ENCODE measurements at places on chromosomes 12 and 14.

DNA sequence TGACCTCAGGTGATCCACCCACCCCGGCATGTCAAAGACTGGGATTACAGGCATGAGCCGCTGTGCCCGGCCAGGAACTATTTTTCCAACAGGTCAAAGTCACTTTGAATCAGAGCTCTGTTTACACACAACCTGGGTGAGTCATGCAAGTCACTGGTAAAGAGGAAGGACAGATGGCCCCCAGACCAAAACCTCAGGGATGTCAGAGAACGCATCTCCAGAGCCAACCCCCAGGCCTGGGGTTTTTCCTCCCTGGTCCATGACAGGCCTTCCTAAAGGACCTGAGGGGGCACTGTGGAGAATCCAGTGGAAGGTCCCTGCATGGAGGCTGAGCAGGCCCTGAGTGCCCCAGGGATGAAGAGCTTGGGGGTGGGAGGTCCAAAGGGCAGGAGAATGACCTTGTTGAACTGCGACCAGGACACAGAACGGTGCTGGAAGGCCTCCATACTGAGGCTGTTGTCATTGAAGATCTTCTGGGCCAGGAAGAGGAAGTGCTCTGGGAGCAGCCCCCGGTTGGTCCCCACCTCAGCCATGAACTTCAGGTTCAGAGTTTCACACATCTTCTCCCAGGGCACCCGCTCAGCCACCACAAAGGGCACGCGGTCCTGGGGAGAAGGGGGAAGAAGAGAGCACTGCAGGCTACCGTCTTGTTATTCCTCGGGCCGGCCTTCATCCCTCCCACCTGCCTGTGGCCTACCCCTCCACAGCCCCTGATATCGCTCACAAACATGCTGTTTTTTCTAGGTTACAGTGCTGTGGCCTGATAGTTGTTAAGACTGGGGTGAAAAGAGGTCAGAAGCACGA lies 9.1 kb downstream of the STAT6 start:
- no peak for DNase-seq

- DNase-seq: no peak
Observed at GRCh38 chr12:95368931-95369330, 105.0 kb upstream of the METAP2 start.

DNA sequence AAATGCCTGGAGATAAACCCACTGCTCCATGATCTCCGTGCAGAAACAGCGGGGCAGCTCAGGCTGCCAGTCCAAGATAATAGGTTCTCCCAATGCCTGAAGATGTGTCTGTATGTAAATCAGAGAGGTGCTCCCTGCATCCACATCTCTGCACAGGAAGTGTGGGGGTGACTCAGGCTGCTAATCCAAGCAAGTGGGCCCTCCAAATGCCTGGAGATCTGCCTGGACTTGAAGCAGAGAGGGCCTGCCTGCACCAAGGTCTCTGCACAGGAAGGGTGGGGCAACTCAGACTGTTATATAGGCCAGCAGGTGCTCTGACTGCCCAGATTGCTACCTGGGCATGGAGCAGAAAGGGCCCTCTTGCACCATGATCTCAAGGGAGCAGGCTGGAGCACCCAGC lies 504.7 kb downstream of the LRFN5 start:
- DNase-seq: no peak

GRCh38 chr14:51342226-51342625 lies 102.2 kb downstream of the TMX1 start:
- DNase-seq: no peak

DNA sequence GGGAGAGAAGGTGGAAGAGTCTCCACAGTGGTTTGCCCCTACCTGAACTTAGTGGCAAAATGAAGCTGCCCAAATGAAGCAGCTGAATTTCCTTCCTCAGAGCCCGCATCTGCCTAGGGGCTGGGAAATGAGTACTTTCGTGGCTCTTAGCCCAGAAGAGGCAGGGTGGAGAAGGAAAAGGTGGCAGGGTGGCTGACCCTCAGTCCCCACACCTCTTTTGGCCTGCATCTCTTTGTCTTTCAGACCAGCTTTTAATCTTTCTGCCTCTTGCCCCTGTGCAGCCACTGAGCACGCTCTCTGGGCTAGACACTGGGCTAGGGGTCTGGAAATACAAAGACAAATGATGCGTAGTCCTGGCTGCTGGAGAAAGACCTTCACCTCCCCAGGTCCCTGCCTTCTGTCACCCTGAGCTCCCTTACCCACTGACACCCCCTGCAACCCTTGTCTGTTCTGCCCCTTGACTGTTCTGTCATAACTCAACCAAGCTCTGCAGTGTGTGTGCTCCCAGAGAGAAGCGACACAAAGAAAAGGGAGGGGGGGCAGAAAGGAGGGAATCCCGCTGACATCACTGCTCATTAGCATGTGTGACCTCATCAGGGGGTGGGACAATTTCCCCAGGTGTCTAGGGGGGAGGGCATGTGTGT lies 371 bp upstream of the REM2 start:
- no peak for DNase-seq

DNA sequence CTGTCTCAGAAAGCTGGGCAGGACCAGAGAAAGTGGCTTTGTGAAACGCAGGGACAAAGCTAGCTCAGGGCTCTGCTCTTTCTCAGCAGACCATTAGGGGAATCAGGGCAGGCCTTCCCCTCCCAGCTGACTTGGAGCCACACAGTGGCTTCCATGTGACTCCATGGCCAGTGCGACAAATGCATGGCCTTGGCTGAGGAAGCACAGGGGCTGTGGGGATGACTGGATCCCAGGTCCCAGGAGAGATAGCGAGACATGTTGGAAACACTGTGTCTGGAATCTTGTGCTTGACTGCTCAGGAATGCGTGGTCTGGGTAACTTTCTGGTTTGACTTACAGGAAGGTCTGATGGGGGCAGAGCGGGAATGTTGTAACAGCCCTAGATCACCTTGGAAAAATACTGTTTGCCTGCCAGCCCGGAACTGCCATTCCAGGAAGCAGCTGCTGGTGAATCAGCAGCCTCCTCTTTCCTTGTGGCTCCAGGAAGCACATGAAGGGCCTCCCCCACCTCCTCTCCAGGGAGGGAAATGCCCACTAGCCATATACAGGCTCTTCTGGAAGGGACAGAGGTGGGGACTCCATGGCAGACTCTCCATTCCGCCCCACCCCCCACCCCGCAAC lies 133.5 kb upstream of the HIF1A start:
- no peak for DNase-seq

GRCh38 chr14:86823581-86823980 lies 1169.4 kb downstream of the GALC start:
- no peak for DNase-seq
